ENCODE measurements at places on chromosomes 6 and 20.
A peak's percentile ranks its signal among the peaks of the same experiment; 100 is the strongest.

DNA sequence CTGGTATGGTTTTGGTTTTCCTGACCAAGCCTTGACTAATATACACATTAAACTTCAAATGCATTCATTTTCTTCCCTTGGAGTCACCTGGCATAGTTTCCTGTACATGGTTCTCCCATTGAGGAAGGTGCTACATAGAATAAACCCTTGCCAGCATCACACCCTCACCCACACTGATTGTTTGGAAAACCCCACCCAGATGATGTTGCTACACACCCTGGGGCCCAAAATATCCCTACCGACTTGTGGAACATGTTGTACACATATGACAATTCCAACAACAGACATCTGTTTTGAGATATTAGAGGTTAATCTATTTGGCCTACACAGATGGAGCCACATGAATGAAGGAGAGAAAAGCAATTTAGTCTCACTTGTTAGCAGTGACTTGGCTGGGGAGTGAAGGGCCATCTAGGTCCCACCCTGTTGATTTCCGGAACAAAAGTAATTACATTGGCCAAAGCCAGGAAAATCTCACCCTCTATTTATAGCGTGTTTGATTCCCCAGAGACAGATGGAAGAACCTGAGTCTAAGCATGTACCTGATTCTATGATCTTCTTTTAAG is 606.0 kb upstream of the BTBD3 start:
- no peak for DNase-seq

- peak; percentile 1 for DNase-seq
Measured at GRCh38 chr20:63054103-63054474, 47.3 kb upstream of the BHLHE23 start.

DNA sequence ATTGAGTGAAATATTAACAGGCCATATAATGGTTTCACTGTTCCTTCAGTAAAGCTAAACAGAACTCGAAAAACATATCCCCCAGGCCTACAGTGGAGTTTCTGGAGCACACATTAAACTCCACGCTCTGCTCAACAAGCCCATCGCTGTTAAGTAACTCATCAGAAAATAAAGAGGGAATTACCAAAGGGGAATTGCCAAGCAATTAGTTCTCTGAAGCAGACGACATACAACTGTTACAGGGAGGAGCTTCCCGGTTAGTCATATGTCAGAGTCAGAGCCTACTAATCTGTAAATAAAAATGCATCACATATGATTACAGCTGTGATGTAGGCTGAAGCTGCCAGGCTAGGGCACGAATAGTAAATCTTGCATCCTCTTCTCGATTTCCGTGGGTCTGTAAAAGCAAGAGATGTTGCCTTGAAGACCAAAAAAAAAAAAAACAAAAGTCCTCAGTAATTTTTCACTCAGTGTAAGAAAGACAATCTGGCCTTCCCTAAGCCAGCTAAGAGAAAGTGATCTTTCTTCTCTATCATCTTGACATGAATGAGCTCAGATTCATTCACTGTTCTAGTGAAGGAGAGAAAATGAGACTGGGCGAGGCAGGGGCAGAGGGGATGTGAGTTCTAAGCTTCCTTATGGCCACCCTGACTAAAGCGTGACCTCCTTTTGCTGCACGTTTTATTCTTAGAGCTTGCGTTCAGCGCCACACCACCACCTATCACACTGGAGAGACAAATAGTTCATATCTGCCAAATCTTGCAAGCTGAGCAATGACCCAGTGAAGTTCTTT is 13.8 kb downstream of the ATXN1 start:
- DNase-seq: no peak

DNA sequence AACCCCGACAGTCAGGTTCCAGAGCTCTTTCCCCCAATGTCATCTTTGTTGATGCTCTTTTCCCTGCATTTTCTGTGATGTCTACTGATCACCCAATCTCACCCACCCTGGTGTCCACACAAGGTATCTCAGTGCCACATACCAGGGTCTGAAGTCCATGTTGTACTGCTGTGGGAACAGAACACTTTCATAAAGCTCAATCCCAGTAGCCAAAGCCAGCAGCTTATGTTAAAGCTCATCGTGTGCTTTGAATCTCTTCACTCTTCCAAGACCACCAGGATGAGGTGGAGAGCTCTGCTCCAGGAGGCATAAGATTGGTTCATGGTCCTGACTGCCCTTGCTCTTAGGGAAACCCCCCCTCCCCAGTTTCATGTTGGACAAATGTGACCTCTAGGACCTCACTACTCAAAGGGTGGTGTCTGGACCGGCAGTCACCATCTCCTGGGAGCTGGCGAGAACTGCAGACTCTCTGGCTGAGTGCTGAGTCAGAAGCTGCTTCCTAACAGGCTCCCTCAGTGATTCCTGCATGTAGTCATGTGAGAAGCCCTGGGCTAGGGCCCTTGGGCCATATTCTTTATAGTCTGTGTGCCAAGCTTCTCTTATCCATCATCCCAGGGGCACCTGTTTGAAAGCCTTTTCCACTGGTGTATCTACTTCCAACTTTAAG is 13.4 kb upstream of the CPNE5 start:
- no peak for DNase-seq

DNA sequence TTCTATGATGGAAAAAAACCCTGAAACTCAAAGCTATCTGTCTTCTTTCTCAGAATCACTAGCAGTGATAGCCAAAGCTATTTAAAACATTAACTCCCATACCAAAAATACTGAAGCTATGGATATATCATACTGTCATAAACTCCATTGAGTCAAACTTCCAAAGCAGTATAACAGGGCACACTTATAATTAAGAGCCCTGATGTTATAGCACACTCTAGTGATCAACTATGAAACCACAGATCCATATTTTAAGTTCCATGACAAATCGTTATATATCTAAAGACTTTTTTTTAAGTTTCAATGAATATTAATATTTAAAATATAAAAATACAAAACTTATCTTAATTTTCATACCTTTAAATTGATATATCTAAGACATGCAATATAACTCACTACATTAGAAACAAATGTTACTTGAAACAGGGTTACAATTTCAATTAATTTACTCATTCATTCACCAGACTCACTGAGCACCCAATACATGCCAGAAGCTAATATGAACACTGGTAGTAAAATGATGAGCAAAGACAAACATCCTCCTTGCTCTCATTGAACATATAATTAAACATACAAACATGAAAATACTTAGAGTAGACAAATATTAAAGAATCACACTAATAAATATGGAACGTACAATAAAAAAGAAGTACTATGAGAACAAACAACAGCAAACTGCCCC is 69.3 kb downstream of the IBTK start:
- DNase-seq: no peak

GRCh38 chr20:39568109-39568508 is 606.0 kb downstream of the DHX35 start:
- no peak for DNase-seq

- DNase-seq: no peak
Measured at GRCh38 chr20:13449868-13450434, 188.8 kb downstream of the TASP1 start.

GRCh38 chr6:75818098-75818855 is 69.2 kb downstream of the MYO6 start:
- no peak for DNase-seq

GRCh38 chr6:37321516-37322415 is 32.0 kb upstream of the RNF8 start:
- no peak for DNase-seq

DNA sequence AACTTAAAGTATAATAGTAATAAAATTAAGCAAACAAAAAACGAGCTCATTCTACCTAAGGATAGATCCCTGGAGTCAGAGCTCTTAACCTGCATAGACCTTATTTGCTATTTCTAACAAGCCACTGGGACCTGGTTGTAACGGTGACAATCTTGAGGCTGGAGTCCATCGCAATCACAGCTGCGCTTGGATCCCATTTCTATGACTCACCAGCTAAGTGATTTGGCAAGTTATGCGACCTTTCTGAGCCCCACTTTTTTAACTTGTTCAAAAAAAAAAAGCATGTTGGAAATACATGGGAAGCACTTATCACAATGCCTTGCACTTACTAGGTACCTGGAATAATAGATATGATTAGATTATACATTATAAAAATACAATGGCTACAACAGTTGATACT is 389.5 kb upstream of the CDH4 start:
- no peak for DNase-seq

- DNase-seq: no peak
Measured at GRCh38 chr6:127115084-127115655, 3.3 kb upstream of the RSPO3 start.

DNA sequence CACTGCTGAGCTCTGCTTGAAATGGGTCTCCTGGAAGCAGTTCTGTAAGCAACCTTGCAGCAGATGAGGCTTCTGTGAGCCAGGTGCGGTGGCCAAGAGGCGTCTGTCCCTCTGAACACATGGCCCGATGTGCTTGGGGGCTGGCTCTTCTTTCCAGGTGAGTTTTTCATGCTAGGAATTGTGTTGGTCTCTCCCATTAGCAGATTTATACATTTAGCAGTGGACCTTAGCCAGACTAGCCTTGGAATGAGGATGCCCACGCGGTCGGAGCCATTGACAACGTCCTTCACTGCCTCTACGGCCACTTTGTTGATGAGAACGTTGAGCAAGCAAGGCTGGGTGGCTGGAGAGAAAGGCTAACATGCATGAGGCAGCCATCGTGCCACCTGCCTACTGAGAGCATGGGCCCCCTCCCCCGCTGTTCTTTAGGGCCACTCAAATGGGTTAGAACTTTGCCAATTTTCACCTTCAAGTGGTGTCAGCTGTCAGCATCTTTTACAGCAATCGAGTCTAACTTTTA is 33.5 kb downstream of the ERMARD start:
- peak; percentile 23 for DNase-seq

Measured in right forelimb (tissue), 1 donor.